Stimulated activated CD8-positive, alpha-beta memory T cell treated with anti-CD3 and anti-CD28 coated beads, Interleukin-15, amount 100 ng/mL, for 48 hours (primary cell): ENCODE measurements at places on chromosomes 4 and X.

- DNase-seq: no peak
Observed at GRCh38 chrX:48966796-48967579, 4.7 kb downstream of the KCND1 start.

DNA sequence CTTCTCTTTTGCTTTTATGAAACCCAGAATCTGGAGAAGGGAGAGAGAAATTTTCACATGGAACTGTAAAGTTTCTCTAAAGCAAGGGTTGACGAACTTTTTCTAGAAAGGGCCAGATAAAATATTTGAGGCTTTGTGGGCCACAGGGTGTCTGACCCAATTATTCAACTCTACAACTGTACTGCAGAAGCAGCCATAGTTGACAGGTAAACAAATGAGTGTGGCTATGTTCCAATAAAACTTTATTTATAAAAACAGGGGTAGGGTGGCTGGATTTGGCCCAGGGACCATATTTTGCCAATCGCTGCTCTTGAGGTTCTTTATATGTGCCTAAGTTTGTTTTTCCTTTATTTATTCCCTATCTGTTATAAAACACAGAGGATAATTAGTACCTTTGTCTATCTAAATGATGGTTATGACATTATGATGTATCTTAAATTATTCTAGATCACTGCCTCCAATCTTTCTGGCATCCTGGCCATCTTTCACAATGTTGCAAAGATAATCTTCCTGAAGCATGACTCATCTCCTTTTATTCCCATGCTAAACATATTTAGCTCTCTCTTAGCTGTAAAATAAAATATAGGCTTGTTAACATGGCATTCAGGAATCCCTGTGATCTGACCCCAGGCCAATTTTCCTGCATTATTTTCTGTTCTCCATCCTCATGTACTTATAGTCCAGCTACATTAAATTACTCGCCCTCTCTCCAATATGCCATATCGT lies 106.8 kb upstream of the CBLL2 start:
- no peak for DNase-seq

DNA sequence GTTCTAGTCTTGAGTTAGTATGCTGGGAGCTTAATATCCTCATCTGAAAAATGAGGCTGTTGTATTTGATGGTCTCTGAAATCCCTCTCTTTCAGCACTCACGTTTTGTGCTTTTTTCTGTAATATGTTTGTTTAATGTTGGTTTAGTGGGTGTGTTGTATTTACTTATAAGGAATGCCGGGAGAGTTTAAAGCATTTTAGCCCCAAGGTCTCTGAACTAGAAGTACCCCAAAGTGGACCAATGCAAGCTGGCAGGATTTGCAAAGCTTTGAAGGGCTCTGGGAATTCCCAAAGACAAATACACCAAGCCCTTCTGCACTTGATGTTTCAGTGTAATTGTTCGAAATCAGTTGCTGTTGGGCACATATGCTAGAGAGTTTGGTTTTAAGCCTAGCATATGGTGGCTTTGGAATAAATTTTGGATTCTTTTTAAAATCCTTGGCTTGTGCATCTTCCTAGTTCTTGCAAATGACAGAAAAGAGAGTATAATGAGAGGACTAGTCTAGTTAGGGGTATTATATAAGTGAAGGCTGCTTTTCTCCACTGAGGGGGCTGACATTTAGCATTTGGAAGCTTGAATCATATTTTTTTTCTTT lies 371.4 kb upstream of the BOD1L1 start:
- no peak for DNase-seq

- no peak for DNase-seq
Observed at GRCh38 chr4:165874791-165875371, 1.8 kb downstream of the TLL1 start.

- DNase-seq: peak; percentile 32
Observed at GRCh38 chrX:44400588-44400987, 57.1 kb upstream of the EFHC2 start.

DNA sequence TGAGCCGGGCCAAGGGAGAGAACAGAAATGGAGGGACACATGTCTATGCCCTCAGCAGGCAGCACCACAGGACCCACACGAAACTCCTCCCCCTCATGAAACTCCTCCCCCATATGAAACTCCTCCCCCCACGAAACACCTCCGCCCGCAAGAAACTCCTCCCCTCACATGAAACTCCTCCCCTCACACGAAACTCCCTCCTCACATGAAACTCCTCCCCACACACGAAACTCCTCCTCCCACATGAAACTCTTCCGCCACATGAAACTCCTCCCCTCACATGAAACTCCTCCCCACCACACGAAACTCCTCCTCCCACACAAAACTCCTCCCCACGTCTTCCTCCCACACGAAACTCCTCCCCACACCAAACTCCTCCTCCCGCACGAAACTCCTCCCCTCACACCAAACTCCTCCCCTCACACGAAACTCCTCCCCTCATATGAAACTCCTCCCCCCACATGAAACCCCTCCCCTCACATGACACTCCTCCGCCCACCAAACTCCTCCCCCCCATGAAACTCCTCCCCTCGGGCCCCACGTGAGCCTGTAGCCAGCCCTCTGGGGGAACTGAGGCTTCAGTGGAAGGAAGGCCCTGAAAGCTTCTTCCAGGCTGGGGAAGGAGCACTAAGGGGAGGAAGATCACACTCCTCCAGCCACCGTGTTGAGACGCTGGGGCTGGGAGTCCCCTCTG lies 15.2 kb downstream of the ADRA2C start:
- no peak for DNase-seq

DNA sequence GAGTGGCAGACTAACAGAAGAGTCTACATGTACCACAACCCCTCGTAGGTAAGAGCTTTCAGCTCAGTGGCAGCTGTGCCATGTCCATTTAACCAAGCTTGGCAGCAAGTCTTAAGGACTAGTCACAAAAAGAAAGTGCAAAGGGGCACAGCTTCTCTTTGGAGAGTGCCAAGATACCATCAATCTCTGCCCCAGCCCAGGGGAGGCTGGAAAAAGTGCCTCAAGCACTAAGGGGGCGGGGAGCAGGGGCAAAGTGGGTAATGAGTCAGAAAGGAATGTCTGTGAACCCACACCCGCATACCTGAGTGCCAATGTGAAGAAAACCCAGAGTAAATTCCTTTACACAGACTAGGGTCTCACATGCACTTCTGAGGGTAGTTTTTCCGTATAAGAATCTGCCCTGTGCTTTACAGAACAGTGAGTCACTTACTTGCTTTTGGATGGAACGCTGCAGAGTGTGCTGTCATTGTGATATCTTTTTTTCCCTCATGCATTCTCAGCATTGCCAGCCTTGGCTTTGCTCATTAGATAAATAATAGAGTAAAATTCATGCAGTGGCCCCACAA lies 219.8 kb downstream of the ZNF674 start:
- DNase-seq: peak; percentile 40

DNA sequence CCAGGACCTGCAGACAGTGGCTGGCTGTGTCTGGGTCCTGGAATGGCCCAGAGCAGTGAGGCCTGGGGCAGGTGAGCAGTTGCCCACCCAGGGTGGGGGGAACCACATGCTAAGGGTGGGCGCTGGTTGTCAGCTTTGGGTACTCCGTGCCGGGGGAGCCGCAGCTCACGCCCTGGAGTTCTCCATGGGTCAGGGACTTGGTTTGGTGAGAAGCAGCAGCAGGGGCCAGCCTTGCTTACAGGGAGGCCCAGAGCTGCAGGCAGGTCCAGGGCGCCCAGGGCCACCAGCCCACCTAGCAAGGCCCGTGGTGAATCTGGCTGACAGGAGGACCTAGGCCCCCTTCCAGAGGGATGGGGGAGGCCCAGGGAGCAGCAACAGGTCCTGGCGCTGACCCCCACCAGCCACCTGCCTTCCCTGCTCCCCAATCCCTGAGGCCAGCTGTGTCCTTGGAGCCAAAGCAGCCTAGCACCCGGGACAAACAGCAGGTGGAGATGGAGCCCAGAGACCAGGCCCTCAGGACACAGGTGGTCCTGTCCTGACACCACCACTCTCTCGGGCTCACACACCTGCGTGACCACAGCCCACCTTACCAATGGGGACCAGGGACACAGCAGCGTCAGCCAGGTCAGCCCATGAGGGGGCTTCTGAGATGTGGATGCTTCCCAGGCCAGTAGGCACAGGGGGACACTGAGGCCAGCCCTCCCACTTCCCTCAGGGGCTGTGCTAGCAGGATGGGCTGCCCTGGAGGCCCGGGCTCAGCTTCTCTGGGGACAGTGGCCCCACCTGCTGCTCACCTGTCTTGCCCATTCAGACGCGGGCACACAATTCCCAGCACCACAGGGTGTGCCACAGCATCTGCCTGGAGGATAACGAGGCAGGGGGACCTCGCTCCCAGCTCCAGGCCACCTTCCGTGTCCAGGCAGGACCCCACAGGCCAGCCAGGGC lies 3.5 kb downstream of the MXD4 start:
- DNase-seq: no peak

GRCh38 chrX:107508925-107509324 lies 59.5 kb downstream of the FRMPD3 start:
- no peak for DNase-seq

DNA sequence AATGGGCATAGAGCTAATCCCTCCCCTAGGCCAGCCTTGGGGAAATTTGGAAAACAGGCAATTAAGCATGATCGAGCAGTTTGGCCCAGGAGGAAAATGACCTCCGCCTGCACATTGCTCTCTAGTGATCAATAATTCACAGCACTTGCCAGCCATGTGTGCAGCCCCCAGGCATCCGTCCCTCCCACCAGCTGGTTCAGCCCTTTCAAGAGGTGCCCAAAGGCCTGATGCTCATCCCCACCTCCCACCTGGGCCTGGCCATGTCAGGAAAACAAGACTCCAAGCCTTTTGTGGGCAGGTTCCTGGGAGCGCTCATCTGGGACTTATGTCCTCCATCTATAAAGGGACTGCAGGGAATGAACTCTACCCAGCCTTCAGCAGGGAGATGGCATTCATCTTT lies 17.5 kb upstream of the PPP2R2C start:
- no peak for DNase-seq

DNA sequence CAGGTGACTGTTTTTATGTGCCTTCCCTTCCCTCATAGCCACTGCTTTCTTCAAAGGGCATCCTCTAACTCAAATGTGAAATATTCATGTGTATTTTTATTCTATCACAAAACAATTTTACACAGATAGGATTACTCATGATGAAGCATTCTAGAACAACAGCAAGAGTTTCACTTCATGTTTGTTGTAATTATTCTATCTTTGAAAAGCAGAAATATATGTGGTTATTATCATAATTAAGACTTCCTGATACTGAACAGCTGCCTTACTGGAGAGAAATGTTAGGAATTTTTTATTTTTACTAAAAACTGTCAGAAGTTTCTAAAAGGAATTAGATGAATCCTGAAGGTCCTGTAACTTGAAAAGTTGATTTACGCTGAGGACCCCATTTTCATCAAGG lies 229.1 kb downstream of the PALLD start:
- DNase-seq: no peak
